ENCODE measurements at places on chromosomes 5 and 9.

DNA sequence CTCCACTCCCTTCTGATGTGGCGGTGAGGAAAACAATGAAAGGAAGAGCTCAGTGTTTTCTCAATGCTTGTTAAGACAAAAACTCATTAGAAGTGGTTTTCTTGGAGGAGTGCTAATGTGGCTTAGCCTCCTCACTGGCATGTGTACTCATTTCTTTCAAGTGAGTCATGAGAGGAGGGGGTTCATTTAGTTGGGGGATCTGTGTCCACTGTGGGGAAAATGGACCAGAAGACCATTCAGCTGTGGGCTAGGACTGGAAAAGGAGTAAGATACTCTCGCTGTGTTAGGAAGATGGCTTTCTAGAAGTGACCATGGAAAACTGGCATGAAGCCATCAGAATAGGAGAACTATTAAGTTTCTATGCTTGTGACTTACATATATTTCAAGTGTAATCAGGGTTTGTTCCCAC, 23.5 kb downstream of the KLF9 start:
- DNase-seq = no peak

- DNase-seq = no peak
Measured at GRCh38 chr9:13017260-13017659, 242.4 kb downstream of the LURAP1L start.

- DNase-seq = no peak
Measured at GRCh38 chr5:82068723-82069122, 96.9 kb downstream of the ATG10 start.

DNA sequence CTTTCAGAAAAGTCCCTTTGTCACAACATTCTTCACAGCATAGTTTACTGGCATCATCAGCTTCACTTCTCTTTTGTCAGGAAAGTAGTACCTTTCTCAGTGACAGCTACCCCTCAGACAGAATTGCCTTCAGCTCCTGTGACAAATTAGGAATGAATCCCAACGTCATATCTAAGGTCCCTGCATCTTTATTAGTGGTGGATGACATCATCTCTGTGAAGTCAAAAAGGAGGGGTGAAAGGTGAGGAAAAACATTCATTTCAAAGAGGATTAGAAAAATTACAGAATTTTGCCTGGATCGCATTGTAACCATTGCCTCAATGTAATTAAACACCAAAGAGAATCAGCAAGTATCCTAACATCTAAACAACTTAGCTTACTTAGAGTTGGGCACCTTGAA, 7.9 kb upstream of the INSL6 start:
- DNase-seq = no peak

DNA sequence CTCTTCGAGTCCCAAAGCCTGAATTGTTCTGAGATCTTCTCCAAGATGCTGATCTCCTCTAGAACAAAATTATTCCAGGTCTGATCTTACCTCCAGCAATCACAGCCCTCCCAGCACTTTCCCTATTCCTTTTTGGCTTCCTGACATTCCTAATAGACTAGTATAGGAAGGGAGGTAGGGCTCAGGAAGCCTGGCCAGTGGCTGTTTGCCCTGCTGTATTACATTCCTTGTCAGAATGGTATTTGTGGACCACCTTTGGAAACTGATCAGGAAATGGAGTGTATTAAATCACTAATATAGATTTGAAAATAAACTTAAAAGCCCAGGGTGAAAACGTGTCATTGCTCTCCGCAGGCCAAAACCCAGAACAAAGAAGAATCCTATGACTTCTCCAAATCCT, 74.3 kb upstream of the ENTREP1 start:
- DNase-seq = no peak

GRCh38 chr5:108113950-108114349, 267.9 kb downstream of the FBXL17 start:
- no peak for DNase-seq

GRCh38 chr9:77909306-77909705, 122.3 kb downstream of the GNAQ start:
- DNase-seq = no peak

DNA sequence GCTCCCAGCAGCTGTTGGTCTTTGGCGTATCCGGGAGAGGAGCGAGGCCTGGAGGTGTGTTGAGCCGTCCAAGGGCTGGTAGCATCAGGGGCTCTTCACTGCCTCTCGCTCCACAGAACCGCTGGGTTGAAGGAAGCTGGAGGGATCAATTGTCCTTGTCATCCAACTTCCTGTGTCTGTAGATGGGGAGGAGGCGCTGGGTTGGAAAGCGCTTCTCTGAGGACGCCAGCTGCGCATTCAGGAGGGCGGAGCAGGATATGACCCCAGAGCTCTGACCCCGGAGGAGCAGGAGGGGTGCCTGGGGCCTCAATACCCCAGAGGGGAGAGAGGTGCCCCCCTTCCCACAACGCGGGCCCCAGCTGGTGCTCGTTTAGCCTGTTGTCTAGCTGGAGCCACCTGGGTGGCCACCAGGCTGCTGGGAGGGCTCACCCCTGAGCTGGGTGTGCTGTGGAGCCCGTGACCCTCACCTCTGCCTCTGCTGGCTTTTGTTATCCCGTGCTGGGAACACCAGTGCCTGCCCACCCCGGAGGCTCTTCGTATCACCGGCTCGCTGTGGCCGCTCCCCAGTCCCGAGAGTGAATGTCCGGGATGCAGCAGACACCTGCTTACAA, 2.0 kb upstream of the DBH start:
- DNase-seq = no peak

DNA sequence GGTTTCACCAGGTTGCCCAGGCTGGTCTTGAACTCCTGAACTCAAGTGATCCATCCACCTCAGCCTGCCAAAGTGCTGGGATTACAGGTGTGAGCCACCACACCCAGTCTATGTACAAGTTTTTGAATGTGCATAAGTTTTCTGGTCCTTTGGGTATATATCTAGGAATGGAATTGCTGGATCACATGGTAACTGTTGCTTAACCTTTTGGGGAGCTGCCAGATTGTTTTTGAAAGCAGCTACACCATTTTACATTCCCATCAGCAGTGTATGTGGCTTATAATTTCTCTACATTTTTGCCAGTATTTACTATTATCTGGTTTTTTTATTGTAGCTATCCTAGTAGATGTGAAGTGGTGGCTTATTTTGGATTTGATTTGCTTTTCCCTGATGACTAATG, 8.9 kb upstream of the LNPEP start:
- DNase-seq = no peak

- no peak for DNase-seq
Measured at GRCh38 chr5:130616161-130616560, 548.9 kb downstream of the HINT1 start.
